Pulmonary artery endothelial cell (primary cell): ENCODE measurements at places on chromosomes 4 and X.
A peak's percentile ranks its signal among the peaks of the same experiment; 100 is the strongest.

GRCh38 chr4:5371415-5372190 lies 320.3 kb downstream of the STK32B start:
- DNase-seq = no peak

DNA sequence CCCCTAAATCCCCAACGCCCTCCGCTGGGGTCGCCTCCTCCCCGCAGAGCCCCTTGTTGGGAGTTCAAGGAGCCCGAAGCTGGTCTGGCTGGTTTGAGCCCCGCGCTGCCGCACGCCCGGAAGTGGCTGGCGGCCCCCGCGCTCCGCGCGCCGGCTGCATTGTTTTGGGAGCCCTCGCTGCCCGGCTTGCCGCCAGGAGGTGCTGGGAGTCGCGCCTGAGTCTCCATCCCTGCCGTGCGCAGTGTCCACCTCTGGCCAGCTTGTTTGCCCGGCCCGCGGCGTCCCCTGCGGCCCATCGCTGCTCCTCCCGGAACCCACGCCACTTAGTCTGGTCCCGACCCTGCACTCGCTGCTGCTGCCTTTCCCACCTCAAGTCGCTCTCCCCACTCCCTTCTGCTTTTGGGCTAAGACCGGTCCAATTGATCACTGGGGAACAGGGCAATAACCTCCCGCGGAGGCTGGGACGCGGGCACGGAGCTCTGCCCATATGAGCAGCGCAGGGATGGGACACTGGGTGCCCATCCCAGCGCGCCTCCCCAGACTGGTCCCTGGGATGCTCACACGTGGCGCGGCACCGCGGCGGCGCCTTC lies 2.2 kb upstream of the SFRP2 start:
- DNase-seq = no peak

GRCh38 chr4:28357990-28358389 lies 1497.3 kb downstream of the STIM2 start:
- DNase-seq = no peak

- no peak for DNase-seq
These were observed 2.9 kb downstream of the EDA start for GRCh38 chrX:69618803-69619202.

DNA sequence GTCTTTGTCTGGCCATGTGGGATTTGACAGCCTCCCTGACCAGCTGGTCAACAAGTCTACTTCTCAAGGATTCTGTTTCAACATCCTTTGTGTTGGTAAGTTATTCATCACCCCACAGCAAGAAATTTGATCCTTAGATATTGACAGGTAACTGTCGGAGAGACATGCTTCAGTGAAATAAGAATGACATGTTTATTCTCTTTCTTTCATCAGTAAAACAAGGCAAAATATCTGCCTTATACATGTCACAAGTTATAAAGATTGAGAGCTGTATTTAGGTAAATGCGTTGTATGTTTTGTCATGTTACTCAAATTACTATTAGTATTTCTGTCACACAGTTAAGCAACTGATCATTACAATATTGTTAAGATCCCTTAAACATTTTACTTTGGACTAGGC lies 46.9 kb downstream of the SEPTIN11 start:
- no peak for DNase-seq

DNA sequence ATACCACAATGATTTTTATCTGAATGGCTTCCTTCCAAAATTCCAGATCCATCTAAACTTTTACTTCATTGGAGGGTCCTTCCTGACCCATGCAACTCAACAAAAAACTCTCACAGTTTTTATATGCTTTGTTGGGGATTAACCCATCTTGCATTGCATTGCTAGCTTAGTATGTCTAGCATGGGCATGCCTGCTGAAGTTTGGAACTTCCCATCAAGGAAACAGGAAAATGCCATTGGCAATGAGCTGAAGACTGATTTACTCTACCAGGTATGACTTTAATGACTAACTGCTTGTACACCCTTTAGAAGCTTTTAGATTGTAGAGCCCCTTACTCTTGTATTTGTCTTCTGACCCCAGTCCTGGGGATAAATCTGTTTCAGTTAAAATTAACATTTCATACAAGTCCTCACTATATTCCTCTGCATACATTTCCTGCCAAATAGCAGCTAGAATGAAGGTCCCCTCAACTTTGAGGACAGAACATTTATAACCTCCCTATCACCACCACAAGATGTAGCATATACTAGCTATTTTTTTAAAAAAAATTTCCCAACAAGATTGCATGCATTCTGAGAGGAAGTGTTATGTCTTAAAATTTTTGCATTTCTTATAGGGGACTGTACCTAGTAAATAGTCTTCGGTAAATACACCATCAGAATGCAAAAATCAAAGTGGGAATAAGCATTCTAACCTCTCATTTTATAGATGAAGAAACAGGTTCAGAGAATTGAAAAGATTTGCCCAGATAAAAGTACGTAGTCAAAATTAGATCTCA lies 52.5 kb upstream of the ATXN3L start:
- DNase-seq = no peak

GRCh38 chr4:2415881-2416563 lies 2.4 kb downstream of the ZFYVE28 start:
- DNase-seq = no peak

DNA sequence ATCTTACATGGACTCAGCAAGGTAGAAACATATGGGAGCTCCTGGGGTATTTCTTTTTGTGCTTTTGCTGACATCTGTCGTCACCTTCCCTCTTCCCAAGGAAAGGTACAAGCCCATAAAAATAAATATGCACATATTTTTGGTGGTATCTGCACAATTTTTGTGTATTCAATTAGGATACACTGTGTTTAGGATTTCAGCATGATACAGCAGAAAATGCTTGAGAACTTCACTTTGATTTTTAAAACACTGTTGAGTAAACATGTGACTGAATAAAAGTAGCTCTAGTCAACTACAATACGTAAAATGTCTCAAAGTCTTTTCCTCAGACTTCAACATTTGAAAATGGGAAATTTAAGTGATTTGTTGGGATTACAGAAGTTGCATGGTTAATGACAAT lies 99.4 kb upstream of the SPANXC start:
- DNase-seq = no peak

DNA sequence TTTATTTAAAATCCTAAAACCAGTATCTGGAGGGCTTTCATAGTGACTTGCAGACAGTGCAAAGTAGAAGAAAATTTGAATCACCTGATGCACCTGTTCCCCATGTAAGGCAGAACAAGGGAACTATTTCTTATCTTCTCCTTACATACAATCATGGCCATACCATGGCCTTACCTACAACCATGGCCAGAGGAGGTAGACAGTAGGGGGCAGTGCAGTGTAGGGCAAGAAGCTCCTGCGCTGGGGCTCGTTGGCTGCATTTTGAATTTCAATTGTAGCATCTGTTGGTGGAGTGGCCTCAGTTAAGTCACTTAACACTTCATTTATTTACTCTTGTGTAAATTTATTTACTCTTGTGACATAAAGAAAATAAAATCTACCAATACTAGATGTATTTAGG lies 33.0 kb downstream of the GALNTL6 start:
- no peak for DNase-seq

- DNase-seq = peak; percentile 7
These were observed 40.6 kb downstream of the HADH start for GRCh38 chr4:108030332-108030731.

- DNase-seq = no peak
These were observed 95.6 kb downstream of the REPS2 start for GRCh38 chrX:17042037-17042436.

DNA sequence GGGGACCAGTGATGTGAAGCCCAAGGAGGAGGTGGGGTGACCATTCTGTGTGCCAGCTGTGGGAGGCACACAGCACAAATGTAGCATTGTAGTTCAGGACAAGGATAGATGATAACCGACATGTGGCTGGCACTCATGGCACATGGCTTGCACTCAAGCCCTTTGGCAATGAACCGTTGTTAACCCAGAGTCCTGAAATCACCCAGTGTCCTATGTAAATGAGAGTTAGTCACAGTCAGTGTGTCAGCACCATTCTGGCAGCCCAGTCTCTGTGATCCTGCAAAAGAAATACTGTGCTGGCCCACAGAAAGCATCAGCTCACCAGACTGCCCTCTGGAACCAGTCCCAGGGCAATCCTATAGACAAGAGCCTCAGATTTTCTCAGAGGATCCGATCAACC lies 339.3 kb downstream of the MID1IP1 start:
- no peak for DNase-seq

- no peak for DNase-seq
These were observed 352.7 kb downstream of the NKX6-1 start for GRCh38 chr4:84146300-84146959.

- DNase-seq = no peak
These were observed 118.0 kb downstream of the SLC4A4 start for GRCh38 chr4:71456841-71457240.

GRCh38 chr4:9691238-9692065 lies 90.0 kb upstream of the DRD5 start:
- peak; percentile 69 for DNase-seq

DNA sequence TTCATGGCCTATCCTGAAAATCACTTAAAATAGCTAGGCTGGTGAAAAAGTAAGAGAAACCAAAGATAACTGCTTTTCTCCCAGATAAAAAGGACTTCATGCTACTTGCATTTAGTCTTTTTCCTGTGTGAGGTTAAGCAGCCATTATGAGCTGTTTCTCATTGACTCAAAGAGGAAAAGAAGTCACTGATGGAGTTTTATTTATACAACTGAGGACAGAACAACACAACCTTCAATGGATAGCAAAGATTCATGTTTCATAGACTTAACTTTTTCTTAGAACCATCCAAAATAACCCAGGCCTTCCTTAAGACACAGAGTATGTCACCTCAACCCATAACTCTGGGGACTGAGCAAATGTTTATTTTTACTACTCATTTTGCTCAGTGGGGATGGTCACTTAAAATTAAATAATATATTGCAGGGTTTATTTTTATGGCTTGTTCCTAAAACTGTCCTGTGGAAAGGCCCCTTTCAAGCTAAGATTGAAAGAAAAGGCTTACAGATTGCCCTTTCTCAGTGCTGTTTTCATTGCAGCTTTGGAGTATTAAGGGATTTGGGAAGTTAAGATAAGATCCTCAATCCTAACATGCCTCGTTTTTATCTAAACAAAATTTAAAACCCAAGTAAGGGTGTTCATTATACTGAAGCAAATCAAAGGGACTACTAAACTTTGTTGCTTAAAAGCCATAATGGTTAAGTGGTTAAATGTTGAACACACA lies 252.6 kb upstream of the MAD2L1 start:
- no peak for DNase-seq

GRCh38 chrX:33190016-33190415 lies 21.3 kb downstream of the DMD start:
- DNase-seq = no peak

DNA sequence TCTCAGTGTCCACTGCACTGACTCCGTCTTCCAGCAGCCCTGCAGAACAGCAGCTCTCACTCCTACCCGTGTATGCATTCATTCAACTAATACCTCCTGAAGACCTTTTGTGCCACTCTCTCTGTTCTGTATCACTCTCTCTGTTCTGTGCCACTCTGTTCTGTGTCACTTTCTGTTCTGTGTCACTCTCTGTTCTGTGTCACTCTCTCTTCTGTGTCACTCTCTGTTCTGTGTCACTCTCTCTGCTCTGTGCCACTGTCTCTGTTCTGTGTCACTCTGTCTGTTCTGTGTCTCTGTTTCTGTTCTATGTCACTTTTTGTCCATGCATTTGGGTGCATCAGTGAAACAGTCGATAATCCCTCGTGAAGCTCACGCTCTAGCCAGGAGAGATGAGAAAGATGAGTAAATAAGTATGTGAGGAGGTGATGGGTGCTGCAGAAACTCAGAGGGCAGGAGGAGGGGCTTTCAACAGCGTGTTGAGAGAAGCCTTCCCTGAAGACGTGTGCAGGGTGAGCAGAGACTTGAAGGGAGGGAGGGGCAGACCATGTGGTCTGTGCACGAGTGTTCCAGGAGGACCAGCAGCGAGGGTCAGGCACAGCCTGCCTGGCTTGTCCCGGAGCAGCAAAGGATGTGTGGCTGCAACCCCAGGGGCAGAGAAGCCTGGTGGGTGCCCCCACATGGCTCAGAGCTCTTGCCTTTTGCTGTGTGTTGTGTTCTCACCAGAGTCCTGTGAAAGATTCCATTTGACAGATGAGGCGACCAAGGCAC lies 8.9 kb downstream of the PIGG start:
- no peak for DNase-seq

DNA sequence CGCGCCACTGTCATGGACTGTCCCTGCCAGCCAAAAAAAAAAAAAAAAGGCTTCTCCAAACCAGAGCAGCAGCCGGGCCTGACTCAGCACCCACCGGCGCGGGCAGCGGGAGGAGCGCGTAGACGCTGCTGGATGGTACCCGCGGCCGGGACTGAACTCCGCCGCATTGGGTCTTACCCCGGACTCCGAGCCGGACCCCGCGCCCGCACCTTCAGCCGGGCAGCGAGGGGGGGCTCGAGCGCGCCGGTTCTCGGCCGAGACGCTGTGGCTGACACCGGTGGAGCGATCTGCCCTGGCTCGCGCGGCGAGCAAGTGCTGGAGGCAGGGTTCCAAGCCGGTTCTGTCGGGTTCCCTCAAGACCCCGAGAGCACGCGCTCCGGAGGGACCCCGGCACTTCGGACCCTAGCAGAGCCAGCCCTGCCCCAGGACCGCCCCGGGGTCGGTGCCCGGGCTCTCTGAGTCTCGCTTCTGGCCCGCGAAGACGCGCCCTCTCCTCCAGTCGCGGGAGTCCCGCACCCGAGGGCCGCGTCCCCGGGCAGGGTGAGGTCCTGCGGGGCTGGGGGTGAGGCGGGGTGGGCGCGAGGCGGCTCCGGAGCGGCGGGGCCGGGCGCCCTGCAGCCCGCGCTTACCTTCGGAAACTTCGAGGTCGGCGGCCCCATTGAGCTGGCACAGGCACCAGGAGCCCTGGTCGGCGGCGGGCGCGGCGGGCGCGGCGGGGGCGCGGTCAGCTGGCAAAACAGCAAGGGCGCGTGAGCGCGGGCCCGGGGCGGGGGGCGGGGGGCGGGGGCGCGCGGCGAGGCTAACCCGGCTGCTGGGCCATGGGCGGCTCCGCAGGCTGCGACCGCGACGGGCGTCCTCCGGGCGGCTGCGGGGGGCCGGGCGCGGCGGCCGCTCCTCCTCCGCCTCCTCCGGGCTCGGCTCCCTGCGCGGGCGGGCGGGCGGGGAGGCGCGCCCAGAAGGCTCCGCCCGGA lies 11.8 kb upstream of the MAN2B2 start:
- DNase-seq = no peak

- DNase-seq = no peak
These were observed 633.6 kb downstream of the SPRY1 start for GRCh38 chr4:124030147-124030546.

- no peak for DNase-seq
These were observed 120.4 kb downstream of the ARAP2 start for GRCh38 chr4:36123906-36124305.

- DNase-seq = no peak
These were observed 329.9 kb downstream of the NAF1 start for GRCh38 chr4:162836773-162837172.

- DNase-seq = no peak
These were observed 26.2 kb upstream of the CRMP1 start for GRCh38 chr4:5919044-5919443.

- no peak for DNase-seq
These were observed 161.4 kb upstream of the MAD2L1 start for GRCh38 chr4:120228086-120228485.
